Epithelial cell of prostate (primary cell): ENCODE measurements at places on chromosomes 16 and 17.

- no peak for DNase-seq
Observed at GRCh38 chr17:41844971-41845370, 7.3 kb downstream of the KLHL10 start.

GRCh38 chr16:971582-971905 is 760 bp upstream of the LMF1 start:
- no peak for DNase-seq

GRCh38 chr17:10061111-10061845 is 137.1 kb downstream of the GAS7 start:
- DNase-seq = no peak

GRCh38 chr16:59336136-59336695 is 602.1 kb upstream of the GOT2 start:
- DNase-seq = no peak

GRCh38 chr17:47188271-47188875 is 722 bp downstream of the CDC27 start:
- no peak for DNase-seq

GRCh38 chr16:25699069-25699468 is 7.3 kb downstream of the HS3ST4 start:
- no peak for DNase-seq
